ENCODE measurements at places on chromosomes 5 and 9.

- no peak for DNase-seq
Measured at GRCh38 chr9:10903969-10904368, 291.2 kb upstream of the PTPRD start.

DNA sequence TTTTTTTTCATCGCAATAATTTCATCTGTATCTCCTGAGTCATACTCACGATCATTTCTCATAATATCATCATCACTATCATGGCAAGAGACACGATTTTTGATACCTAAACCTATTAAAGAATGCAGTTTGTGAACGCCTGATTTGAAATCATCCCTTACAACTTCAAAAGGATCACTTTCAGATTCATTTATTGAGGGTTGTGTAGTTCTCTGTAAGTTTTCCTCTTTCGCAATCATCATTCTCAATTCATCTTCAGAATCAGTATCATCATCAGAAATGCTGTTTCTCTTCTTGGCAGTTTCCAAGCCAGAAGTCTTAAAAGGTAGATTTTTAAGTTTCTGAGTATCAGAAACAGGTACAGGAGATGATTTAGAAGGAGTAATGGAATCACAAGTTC is 9.7 kb downstream of the NOL8 start:
- no peak for DNase-seq

- no peak for DNase-seq
Measured at GRCh38 chr5:7073666-7074065, 322.3 kb upstream of the ADCY2 start.

GRCh38 chr5:115414406-115415142 is 118.1 kb upstream of the CCDC112 start:
- DNase-seq = no peak

- peak; percentile 60 for DNase-seq
Measured at GRCh38 chr5:88727705-88728313, 155.2 kb downstream of the MEF2C start.

DNA sequence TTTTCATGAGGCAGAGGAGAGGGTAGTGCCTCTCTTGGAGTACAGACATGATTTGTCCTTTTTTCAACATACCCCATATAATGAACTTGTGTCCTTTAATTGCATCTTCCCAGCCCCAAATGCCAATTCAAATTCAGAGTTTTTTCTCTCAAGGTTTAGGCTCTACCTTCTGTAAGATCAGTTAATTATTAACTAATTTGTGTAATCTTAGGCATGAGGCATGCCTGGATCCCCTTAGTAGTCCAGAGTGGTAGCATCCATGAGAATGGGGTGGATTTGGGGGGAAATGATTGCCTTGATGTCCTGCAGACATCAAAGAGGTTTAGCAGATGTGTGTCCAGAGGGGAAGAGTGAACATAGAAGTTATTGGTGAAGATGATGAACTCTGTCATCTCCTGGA is 533.3 kb downstream of the LRRC70 start:
- no peak for DNase-seq

GRCh38 chr5:107558823-107559375 is 111.8 kb downstream of the EFNA5 start:
- DNase-seq = no peak

- no peak for DNase-seq
Measured at GRCh38 chr5:88734983-88735382, 148.0 kb downstream of the MEF2C start.
